Testis (tissue), 5 donors: ENCODE measurements at places on chromosomes 7 and 10.

DNA sequence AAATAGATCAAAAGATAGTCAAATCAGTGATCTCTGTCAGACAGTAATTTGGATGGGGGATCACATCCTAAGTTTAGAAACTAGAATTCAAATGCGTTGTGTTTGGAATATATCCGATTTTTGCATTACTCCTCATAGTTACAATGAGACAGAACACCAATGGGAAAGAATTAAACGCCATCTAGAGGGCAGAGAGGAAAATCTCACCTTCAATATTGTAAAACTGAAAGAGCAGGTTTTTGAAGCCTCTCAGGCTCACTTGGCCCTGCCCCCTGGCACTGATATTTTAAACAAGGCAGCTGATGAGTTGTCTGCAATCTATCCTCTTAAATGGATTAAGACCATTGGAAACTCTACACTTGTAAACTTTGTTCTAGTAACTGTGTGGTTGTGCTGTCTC, 17.7 kb downstream of the FRG2B start:
- no peak for DNase-seq

DNA sequence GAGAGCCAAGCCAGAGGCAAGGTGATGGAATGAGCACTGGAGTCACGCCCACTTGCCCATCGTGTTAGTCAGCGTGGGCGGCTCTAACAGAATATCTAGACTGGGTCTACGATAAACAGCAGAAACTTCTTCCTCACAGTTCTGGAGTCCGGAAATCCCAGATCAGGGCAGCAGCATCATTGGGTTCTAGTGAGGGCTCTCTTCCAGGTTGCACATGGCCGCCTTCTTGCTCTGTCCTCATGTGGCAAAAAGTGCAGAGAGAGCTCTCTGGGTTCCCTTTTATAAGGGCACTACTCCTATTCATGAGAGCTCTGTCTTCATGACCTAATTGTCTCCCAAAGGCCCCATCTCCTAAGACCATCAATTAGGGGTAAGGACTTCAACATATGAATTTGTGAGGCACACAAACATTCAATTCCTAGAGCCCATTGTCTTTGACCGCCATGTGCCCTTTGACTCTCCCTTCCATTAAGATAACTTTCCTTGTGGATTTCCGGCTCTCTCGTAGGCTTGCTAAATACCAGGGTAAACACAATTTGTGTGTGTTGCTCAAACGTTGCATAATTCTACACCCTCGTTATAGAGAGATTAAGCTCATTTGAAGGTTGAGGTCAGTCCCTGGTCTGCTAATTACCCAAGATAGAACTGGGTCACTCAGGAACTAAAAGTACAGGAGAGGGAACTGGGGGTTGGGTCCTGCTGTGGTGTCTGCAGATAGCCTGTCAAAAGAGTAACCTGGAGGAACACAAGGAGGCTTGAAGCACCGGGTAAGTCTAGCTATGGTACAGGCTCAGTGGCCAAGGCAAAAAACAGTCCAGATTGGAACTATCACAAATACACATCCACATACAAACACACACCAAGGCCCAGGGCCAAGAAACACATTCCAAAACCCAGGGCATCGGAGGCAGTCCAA, 28.7 kb upstream of the USP6NL start:
- DNase-seq: no peak

- no peak for DNase-seq
These were observed 221.3 kb upstream of the FRMD4A start for GRCh38 chr10:14552015-14552414.

DNA sequence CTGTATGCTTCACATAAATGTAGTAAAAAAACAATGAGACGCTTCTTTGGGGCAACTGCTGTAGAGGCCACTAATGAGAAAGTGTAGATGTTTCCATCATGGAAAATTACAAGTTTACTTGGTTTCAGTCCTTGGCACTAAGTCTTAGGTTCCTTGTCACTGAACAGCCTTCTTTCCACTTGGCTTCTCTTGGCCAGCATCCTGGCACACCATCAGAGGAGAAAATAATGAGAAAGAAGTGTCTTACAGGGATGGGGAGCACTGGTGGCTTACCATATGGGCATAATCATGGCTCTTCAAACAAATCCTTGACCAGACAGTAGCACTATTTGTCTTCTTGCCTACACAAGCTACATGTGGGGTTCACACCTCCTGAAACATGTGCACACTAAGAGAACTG, 22.5 kb upstream of the SH3PXD2A start:
- no peak for DNase-seq

GRCh38 chr10:104321226-104321625, 17.0 kb downstream of the ITPRIP start:
- no peak for DNase-seq

GRCh38 chr10:2731940-2732339, 335.4 kb upstream of the PFKP start:
- DNase-seq: no peak

DNA sequence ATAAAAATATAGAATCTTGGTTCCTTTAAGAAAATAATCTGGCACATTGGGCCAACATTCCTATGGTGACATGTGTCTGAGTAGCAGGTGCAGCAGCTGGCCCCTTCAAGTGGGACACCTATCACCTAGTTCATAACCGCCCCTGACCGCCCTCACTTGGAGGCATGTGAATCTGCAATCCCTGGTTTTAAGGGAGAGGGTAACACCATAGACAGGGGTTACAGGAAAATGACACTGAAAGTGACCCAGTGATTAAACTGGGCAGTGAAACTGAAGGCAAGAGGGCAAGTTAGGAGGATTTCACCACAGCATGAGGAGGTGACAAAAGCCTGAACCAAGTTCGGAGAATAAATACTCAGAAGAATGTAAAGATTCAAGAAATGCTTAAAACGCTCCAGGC, 1.1 kb downstream of the RSU1 start:
- no peak for DNase-seq

DNA sequence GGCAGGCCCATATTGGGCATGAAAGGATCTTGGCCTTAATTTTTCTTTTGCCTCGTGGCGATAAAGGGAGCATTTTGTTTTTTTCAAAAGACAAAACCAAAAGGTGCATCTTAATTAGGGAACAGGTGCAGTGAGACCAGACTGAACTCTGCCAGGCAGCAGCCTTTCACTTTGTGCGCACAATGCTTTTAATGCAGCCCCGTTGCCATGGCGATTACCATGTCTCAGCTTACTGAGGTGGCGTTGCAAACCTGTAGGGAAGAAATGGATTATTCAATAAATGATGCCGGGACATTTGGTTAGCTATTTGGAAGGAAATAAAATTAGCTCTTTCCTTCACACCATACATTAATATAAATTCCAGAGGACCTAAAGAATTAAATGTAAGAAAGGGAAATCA, 61.9 kb downstream of the MYL10 start:
- no peak for DNase-seq

DNA sequence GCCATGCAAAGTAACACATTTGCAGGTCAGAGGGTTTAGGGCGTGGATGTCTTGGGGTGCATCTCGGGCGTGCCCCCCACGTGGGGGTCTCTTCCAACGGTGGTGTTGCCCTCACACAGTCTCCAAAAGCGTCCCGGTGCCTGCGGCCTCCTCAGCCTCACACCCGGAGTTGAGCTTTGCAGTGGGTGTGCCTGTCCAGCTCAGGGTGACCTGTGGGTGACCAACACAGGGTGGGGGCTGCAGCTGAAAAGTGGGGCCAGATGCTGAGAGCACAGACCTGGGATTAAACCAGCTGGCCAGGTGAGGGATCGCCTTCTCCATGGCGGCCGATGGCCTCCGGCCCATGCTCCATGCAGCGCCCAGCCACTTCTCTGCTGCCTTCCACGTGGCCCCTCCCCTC, 63.1 kb downstream of the PWWP2B start:
- DNase-seq: no peak

- DNase-seq: peak; percentile 23
These were observed 526 bp downstream of the SFRP5 start for GRCh38 chr10:97771055-97771891.

DNA sequence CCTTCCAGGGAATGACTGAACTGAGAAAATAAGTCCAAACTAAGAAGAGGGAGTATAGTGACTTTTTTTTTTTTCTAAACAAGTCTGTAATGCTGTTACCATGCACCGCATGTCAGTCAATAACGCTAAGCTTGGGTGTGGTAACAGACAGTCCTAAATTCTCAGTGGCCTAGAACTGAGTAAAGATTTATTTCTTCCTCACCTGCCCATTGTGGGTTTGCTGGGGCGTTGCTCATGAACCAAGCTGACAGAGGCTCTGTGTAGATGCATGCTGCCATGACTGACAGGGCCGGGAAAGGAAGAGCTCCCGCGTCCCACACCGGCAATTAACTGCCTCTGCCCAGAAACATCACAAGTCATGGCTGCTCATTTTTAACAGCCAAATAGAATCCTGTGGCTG, 25.5 kb upstream of the PRKG1 start:
- DNase-seq: no peak

DNA sequence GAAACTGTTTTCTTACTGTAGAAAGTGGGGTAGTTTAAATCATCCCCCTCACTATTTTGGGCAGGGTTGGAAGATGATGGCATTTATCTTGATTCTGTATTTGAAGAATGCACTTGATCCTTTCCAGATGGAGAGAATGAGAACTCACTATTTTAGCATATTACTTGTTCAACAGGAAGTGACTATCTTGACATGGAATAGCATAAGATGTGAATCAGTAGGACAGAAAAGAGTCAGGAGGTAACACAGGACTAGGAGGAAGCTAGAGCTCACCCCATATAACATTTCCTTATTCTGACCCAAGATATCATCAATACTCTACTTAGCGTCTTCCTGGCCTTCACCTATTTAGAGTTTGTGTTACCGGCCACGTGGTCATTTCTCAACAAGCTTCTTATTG, 400.2 kb downstream of the PHTF2 start:
- DNase-seq: no peak

DNA sequence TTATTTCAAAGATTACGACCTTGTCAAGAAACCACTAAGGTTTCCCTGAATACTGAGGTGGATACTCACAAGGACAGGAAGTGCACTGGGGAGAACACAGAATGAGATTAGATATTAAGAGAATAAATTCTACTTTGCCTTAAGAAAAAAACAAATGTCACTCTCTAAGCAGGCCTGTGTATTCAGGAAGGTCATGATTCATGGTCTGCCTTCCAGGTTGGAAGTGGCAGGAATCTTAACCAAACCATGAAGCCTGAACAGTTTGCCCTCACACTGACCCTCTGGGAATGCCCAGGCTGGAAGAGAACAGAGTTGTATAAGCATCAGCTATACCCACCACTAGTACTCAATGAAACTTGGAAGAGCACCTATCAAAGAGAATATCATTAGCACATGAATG, 227.6 kb downstream of the DGKI start:
- DNase-seq: no peak

DNA sequence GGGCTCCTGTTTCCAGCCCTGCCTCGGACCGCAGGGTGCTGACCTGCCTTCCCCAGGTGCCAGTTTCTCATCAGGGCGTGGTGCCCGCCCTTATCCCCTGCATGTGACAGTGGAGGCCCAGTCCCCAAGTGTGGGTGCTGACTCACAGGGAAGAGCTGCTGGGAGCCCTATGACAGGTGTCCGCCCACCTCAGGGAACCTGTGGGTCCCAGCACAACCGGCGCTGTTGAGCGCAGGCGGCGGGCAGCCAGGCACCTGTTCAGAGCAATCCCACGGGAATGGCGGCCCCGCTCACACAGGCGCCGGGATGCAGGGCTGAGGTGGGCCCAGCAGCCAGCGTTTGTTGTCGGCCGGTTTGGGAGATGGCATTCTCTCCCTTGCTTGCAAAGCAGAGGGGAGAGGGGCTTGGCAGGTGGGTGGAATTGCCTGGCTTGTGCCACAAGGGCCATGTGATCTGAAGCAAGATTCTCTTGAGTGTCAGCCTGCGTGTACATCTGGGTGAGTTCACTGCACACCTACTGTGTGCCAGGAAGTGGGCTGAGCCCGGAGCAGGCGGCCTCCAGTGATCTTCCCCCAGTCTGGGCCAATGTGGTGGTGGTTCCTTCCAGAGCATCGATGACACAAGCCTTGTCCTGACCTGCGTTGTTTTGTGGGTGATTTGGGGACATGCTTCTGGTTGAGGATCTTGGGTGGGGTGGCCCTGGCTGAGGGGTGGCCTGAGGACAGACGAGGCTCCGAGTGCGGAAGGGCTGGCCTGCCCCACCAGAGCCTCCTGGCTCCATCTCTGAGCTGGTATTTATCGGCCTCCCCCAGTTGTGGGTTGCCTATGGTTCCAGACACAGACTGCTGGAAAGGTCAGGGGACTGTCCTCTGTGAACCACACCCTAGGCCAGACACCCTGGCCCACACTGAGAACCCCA, 2.4 kb downstream of the PWWP2B start:
- DNase-seq: no peak

DNA sequence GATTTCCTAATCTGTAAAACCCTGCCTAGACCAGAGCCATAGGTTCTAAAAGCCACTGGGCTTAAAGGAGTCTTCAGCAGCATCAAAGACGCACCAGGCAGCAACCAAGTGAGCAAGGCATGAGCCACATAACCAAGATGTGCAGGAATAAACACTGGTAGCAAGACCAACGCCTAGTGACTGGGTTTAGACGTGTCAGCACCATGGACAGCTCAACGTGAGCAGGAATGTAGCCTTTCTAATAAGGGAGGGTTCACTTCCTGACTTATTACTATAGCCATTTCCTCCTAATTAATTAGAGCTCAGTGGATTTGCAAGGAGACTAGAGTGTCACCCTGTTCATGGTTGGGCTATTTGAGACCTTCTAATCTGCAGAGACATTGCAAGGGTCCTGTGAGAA, 223.7 kb downstream of the LHFPL3 start:
- peak; percentile 72 for DNase-seq

- DNase-seq: no peak
These were observed 59.4 kb downstream of the WDR37 start for GRCh38 chr10:1115607-1115955.

GRCh38 chr7:129433847-129434674, at the start of gene STRIP2:
STRIP2 (plus strand) TSS chr7:129434432; CDS start chr7:129434473, 41 bp downstream.
- DNase-seq: peak; percentile 97

GRCh38 chr10:101968940-101969321, 87.0 kb downstream of the ARMH3 start:
- DNase-seq: no peak
